ENCODE measurements at places on chromosomes 1 and 21. TPM values are rescaled to one million over a fixed set of nuclear protein-coding genes. Genes with fewer than 3 reads are reported as not detected.

DNA sequence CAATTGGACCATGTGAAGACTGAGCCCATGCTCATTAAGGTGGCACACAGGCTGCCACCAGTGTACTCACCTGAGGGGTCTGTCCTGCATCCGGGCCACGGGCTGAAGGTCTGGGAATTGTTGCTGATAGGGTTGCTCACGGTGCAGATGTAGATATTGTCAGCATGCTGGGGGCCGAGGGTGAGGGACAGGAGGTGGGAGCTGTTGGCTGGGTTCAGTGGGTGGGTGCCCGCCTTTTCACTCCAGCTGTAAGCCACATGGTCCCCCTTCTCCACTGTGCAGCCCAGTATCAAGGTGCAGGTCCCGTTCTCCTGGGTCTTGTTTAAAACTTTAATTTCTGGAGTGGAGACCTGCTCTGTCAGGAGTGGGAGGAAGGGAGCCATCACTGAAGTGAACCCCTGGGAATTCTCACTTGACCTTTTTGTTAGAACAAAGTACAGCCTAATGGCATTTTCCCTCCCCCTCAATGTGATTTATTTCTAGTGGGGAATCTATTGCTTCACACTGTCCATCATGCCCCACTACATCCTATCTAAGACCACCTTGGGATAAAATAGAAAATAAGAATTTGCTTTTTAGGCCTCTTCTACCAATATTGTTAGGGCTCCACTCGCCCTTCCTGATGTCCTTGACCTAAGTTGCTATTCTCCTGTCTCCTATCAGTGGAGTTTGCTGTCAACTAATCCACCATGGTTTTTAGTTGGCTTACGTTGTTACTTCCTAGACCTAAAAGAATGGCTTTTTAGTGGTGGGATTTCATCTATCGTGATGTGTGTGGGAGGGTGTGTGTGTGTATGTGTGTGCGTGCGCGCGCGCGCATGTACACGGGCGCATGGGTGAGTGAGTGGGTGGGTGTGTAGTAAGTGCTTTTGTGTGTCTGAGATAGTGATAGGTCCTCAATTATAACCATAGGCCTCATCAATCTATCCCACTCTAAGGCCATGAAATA lies 12.0 kb downstream of the SLAMF1 start:
- no peak for DNase-seq

DNA sequence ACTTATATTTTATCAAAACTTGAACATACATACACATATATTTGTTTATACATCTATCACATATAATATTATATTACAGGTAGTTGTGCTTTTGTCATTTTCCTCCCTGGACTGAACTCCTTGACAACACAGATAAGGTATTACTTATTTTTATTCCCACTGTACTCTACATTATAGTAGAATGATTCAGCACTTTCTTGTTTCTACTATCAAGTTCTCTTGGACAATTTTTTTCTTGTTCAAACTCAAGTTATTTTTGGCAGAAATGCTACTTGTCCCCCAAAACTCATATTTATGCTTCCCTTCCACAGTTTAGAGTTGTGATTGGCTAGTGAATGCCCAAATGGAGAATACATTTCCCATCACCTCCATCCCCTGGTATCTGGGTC lies 10.8 kb upstream of the PTPRC start:
- no peak for DNase-seq

DNA sequence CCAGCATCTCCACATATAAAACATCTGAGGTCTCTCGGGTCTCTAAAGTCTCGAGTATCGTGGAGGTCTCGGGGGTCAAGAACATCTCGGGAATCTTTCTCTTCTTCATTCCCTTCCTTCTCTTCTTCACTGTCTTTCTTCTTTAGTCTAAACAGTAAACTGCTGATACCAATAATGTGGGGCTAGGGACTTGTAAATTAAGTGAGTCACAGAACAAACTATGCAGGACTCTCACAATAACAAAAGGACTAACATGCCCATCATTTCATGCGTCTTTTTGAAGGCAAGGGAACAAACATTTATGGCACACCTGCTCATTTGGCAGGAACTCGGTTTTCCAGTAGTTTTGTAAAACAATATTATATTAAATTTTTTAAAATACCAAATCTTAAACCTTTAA lies 32.4 kb downstream of the PRPF38A start:
- DNase-seq: no peak

TDRD10 gene
- polyA plus RNA-seq: not detected

KPRP gene
- not detected for polyA plus RNA-seq

PYHIN1 gene
- polyA plus RNA-seq: not detected

OR2L5 gene
- not detected for polyA plus RNA-seq

TAS1R1 gene
- polyA plus RNA-seq: not detected
